COLO829 (cell line): ENCODE measurements at places on chromosomes 3 and 15.

DNA sequence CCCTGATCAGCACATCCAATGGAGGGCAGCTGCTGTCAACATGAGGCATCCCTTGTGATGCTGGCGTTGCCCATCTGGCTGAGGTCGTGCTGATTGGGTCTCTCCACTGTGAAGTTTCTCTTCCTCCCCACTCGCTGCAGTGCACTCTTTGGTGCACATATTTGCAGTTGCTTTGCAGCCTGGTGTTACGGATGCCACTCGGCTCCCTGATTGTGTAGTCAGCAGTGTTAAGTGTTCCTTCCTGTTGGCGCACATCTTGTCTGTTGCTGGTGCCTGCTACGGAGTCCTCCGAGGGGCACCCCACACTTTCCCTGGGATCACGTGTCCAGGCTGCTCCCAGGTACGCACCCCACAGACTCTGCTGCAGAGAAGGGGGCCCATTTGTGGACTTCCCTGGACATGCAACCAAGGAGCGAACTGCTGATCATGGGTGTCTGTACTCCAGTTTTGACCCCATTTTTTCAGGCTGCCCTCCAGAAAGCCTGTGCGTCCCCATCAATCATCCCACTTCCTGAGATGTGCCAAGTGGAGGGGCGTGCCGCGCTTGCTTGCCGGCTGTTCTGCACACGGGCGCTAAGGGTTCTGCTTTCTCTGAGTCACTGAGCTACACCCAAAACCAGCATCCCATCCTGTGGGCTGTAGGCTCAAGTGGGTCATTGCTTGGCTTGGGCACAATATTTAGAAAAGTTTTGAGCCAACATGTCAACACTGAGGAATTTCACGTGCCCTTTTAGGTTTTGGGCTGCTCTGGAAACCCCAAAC, 98.6 kb downstream of the FBLN2 start:
- DNase-seq = no peak

GRCh38 chr3:37979541-37980461, 10.8 kb upstream of the VILL start:
- DNase-seq = no peak

GRCh38 chr3:100590114-100590839, 19.1 kb upstream of the ADGRG7 start:
- DNase-seq = peak; percentile 85

- no peak for DNase-seq
These were observed 89.4 kb upstream of the RGMA start for GRCh38 chr15:93178371-93178770.

GRCh38 chr15:91429973-91430372, 329.9 kb downstream of the SV2B start:
- DNase-seq = no peak

GRCh38 chr3:17901893-17902292, 159.5 kb upstream of the TBC1D5 start:
- DNase-seq = peak; percentile 74

DNA sequence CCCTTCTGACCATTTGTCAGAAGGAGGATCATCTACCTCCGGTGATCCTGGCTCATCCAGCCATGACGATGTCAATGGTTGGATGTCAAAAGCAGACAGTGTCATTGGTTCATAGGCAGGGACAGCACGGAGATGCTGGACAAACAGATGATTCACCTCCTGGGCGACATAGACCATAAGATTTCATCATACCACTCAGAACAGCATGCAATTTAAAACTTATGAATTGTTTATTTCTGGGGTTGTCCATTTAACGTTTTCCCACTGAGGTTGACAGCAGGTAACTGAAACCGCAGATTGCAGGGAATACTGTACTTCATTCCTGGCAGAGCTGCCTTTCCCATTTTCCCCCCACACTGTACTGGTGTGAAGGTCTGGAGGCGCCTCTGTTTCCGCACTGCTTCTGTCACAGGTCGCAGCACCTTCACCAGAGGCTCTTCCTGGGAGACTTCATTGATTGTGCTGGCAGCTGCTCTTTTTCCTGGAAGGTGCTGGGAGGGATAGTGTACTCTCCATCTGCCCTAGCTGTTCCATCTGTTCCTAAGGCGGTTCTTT, 32.5 kb upstream of the TMOD3 start:
- DNase-seq = no peak

DNA sequence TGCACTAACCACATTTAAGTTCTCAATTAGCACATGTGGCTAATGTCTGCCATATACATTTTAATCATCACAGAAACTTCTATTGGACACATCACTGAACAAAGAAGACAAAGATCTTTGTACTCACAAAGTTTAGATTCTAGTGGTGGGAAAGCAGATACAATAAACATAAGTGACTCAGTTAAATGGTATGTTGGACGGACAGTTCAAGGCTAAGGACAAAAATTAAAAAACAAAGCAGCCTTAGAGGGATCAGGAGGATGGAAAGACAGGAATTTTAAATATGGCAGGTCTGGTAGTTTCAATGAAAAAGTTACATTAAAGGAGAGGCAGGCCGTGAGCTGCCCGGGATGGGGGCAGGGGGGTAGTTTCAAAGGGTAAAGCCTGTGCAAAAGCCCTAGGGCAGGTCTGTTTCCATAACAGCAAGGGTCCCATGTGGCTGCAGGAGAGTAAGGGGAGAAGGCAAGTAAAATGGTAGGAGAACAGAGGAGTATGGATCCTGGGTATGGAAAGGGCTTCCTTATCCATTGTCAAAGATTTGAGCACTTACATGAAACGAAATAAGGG, 220.7 kb downstream of the FHIT start:
- DNase-seq = peak; percentile 75

DNA sequence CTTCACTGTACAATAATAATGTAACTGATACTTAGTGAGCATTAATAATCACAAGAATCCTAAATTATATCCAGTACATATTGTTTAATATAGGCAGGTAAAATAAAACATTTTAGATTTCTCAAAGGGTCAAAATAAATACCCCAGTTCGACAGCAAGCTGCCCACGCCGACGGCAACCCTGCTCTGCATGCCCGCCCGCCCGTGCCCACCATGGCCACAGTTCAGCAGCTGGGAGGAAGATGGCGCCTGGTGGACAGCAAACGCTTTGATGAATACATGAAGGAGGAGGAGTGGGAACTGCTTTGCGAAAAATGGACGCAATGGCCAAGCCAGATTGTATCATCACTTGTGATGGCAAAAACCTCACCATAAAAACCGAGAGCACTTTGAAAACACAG, 22.9 kb downstream of the BTBD1 start:
- no peak for DNase-seq

GRCh38 chr3:170961616-170962400, 53.4 kb upstream of the EIF5A2 start:
- DNase-seq = peak; percentile 57

GRCh38 chr3:97102641-97103040, 288.2 kb downstream of the EPHA6 start:
- no peak for DNase-seq

- DNase-seq = no peak
These were observed 154.7 kb upstream of the GOLIM4 start for GRCh38 chr3:168250415-168250861.

DNA sequence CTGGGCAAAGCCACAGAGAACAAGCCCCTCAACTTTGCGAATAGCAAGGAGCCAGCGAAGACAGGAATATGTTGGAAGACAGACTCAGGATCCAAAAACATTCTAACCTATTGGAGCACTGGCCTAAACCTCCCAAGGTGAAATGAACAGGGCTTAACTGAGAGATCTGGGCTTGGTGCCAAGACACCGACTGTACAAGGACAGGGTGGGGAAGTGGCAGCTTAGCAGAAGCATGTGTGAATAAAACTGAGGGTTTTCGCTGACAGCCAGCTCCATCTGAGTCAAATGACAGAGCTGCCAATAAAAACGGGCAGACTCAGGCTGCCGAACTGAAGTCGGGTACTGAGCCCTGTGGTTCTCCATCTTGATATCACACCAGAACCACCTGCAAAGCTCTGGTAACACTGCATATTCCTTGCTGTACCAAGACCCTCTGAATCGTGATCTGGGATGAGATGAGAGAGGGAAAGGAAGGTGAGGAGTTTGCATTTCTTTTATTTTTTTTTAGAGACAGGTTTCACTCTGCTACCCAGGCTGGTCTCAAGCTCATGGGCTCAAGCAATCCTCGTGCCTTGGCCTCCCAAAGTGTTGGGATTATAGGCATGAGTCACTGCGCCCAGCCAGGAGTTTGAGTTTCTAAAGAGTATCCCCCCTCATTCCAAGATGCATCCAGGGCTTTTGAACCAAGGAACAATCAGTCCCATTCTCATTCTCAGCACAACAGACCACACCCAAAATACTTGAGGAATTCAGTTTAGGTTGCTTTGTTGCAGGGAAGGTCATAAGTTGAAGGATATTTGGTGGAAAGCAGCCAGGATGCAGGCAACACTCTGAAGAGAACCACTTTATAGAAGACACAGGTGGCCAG, 6.0 kb upstream of the PLCB2 start:
- no peak for DNase-seq

DNA sequence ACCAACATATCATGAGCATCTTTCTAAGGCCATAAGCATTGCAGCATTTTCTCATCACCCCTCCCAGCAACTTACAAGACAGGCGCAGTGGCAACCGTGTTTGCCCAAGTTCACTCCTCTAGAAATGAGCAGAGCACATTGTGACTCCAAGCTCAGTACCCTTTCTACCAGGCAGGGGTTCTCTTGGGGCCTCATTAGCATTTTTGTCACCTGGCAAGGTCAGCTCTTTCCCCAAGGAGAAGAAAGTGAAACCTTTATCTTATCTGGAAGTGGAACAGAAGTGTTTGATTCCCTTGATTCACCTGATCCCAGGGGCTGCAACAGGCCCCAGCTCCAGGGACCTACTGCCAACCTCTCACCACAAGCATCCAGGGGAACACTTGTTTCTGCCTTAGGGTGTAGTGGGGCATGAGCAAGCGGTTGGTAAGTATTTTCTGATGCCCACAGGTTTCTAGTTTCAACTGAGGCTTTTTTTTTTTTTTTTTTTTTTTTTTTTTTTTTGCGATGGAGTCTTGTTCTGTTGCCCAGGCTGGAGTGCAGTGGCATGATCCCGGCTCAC, 44.0 kb upstream of the HERC1 start:
- no peak for DNase-seq

DNA sequence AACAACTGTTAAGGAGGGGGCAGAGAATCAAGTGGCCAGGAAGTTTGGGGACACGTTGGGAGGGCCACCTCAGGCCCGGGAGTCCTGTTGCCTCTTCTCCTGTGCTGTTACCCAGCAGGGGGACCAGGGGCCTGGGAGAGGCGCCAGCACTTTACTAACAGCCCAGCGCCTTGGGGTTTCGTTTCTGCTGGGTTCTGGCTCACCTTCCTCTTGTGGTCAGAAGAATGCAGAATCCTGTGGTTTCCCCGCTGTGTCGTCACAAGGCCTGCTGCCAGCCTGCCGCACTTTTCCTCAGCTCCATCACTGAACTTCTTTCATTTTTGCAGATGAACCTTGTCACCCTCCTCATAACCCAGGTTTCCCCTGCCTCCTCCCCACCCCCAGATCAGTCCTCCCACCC, 67.7 kb downstream of the SLC30A4 start:
- DNase-seq = no peak

GRCh38 chr3:98690876-98691275, 72.3 kb upstream of the ST3GAL6 start:
- no peak for DNase-seq

- peak; percentile 97 for DNase-seq
These were observed 359.7 kb upstream of the ROPN1 start for GRCh38 chr3:124351430-124352148.

GRCh38 chr3:177179281-177180067, 17.8 kb downstream of the TBL1XR1 start:
- no peak for DNase-seq

- DNase-seq = no peak
These were observed 199.2 kb upstream of the TMC3 start for GRCh38 chr15:81573098-81573746.

DNA sequence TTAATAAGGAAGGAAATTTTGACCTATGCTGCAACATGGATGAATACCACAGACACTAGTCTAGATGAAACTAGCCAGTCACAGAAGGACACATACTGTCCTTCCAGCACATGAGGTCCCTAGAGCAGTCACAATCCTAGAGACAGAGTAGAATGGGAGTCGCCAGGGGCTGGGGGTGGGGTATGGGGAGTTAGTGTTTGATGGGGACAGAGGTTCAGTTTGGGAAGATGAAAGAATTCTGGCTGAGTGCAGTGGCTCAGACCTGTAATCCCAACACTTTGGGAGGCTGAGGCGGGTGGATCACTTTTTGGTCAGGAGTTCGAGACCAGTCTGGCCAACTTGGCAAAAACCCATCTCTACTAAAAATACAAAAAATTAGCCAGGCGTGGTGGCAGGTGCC, 99.2 kb downstream of the TPRA1 start:
- DNase-seq = no peak

GRCh38 chr3:36937492-36937891, 7.4 kb downstream of the TRANK1 start:
- DNase-seq = no peak

GRCh38 chr3:169579116-169579710, 84.3 kb downstream of the MECOM start:
- no peak for DNase-seq

GRCh38 chr3:153440311-153440710, 278.3 kb downstream of the RAP2B start:
- no peak for DNase-seq

DNA sequence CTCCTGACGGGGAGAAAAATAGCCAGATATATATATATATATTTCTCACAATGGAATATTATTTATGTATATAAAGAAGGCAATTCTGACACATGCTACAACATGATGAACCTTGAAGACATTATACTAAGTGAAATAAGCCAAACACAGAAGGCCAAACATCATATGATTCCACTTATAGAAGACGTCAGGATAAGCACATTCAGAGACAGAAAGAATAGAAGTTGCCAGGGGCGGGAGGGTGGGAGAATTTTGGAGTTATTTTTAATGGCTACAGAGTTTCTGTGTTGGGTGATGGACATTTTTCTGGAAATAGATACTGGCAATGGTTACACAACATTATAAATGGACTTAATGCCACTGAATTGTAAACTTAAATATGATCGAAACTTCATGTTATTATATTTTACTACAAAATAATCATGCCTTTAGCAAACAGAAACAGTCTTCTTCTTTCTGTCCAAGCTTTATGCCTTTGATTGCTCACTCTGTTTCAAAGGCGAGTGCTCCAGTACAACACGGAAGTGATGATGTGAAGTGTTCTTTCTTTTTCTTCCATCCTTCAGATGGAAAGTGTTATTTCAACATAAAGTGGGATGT, 514.0 kb downstream of the OCA2 start:
- no peak for DNase-seq

- no peak for DNase-seq
These were observed 297.2 kb downstream of the RPLP1 start for GRCh38 chr15:69749797-69750196.

- peak; percentile 36 for DNase-seq
These were observed 152.2 kb downstream of the ALCAM start for GRCh38 chr3:105518806-105519418.

DNA sequence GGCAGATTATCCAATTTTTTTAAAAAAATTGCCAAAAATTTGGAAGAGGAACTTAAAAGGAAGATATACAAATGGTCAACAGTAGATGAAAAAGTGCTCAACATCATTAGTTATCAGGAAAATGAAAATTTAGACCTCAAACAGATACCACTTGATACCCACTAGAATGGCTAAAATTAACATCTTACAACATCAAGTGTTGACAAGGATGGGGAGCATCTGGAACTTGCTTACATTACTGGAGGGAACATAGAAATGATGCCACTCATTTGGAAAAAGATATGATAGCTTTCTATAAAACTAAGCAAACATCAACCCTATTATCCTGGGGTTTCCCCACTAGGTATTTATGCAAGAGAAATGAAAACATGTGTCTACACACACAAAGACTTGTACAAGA, 284.5 kb upstream of the CHRNA7 start:
- no peak for DNase-seq

GRCh38 chr3:168877899-168878298, 782.2 kb upstream of the GOLIM4 start:
- DNase-seq = no peak

- DNase-seq = no peak
These were observed 182.2 kb downstream of the SNRPN start for GRCh38 chr15:25137013-25137412.
